ENCODE measurements at places on chromosomes 2 and 18.
A peak's percentile ranks its signal among the peaks of the same experiment; 100 is the strongest.

DNA sequence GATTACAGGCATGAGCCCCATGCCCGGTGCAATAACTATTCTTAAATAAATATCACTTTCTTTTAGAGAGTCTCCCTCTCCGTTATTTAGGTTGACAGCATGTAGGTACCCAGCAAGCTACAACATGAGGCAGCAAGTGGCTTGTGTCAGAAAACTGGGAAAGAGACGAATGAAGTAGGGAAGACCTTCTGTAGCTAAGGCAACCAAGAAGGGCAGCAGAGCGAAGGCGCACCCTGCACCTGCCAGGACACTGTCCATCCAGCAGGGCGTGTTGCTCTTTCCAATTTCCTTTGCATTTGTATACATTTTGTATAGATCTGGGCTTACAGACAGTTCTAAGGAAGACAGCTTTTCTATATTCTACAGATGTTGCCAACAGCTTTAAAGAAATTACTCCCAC, 48.1 kb downstream of the FAM228A start:
- no peak for DNase-seq

GRCh38 chr2:168044579-168044978, 202.8 kb downstream of the STK39 start:
- DNase-seq: no peak

DNA sequence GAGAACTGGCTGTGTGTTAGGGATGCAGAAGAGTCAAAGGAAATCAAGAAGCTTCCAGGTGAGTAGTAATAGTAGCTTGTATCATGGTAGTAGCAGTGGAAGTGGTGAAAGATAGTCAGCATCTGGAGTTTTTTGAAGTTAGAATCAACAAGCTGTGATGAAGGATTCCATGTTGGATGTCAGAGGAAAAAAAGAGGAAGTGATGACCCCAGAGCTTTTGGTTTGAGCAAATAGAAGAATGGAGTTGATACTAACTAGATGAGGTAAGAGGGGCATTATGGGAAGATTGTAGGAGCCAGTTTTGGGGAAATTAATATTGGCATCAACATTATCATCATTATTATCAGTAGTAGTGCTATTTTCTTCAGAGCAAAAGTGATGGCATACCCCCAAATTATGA, 542.2 kb downstream of the XIRP2 start:
- DNase-seq: no peak

DNA sequence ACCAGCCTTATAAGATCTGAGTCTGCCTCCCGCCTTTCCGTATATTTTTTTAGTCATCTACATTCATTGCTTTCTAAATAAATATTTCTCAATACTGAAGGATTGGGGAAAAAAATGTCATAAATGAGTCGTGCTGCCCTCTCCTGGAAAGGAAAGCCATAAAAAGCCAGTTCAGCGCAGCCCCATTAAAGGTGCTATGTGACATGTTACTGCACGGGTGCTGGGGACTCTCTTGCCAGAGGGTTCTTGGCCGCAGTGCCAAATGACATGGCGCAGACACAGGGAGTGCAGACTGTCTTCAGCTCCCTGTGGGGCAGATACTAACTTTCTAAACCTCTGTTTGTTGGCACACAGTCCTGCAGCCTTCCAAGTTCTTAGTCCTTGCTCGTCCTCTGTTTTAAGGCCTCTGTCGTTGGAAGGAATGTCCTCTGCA, 53.7 kb upstream of the MAP3K20 start:
- DNase-seq: peak; percentile 46

GRCh38 chr18:74951165-74951760, 257.7 kb downstream of the PTGR3 start:
- peak; percentile 62 for DNase-seq

- no peak for DNase-seq
Measured at GRCh38 chr18:52504589-52504988, 164.6 kb downstream of the DCC start.

DNA sequence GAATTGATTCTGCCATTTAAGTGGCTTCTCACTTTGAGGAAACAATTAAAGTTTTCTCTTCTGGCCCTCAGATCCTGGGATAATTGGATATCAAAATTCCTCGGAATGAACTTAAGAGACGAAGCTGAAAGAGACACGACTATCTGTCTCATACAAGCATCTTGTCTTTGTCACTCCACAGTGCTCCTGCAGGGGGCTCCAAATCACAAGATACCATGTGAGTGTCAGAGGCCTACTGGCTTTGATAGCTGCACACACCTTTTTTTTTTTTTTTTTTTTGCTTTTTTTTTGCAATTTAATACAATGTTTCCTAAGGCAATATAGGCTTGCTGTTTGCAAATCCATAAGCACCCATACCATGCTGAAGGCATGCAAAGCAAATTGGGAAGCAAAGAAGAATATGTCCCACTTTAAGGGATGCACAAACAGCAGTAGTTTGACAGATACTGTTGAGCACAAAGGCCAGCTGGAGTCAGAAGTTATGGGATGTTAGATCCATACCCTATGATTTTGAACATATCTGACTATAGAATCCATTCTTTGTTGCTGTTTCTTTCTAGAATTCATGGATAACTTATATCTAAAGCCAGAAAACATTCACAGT, 109.0 kb upstream of the CBLN2 start:
- DNase-seq: peak; percentile 3

GRCh38 chr2:5696945-5697521, 4.8 kb downstream of the SOX11 start:
- DNase-seq: peak; percentile 67

DNA sequence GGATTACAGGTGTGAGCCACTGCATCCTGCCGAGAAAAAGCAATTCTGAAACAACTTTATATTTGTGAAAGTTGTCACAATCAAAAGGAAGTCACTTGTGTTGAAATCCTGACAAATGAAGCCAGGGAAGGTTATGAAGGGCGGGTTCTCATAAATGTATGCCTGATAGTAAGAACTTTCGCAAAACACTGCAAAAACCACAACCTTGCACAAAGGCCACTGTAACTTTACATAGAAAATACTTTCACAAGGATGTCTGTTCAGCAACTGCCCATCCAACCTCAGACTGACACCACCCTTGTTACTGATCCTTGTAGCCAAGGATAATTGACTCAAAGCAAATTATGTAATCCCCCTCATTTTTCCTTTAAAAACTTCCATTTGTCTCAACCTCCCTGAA, 90.6 kb downstream of the SLC4A3 start:
- DNase-seq: no peak

- DNase-seq: peak; percentile 76
Measured at GRCh38 chr18:36354989-36355388, 57.5 kb downstream of the FHOD3 start.

DNA sequence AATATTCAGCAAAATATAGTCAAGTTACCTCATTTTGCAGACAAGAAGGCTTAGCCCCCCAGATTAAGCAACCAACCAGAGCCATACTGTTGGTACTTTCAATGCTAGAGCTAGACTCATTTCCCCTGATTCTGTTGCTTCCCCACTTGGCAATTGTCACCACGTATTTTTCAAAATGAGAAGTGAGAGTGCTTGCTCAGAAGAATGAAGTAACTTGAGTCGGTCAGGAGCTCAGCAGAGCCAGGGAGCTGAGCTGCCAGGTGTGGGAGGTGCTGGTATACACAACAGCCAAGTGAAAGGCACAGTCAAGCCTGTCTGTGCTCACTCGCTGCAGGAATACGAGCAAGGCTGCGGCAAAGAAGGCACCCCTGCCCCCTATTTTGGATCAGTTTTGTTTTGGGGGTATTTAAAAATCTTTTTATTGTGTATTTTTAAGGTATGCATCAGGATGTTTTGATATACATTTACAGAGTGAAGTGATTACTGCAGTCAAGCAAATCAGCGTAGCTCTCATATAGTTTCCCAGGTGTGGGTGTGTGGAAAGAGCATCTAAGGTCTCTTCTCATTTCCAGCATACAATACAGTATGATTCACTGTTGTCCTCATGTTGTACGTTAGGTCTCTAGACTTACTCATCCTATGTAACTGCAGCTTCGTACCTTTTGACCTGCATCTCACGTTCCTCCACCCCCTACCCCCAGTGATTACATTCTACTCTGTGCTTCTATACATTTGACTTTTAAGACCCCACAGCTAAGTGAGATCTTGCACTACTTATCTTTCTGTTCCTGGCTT, 62.4 kb downstream of the MRPS9 start:
- no peak for DNase-seq

GRCh38 chr18:54415086-54415485, 57.4 kb downstream of the C18orf54 start:
- no peak for DNase-seq

DNA sequence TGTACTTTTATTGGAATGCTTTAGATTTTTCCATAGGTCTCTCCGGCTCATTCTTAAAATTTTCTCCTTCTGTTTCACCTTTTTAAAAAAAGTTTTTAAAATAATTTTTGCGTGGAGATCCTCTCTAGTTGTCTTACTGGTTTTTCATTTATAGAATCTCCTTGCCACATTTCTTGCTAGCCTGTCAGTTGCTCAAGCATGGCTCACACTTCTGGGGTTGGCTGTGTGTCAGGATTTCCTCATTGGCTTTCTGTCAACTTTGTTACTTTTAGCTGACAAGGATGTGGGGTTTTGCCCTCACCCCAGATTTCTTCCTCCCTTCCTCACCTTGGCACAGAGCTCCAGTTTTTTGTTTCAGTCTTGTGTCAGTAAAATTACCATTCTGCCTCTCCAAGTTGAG, 124.6 kb downstream of the ZNF407 start:
- DNase-seq: peak; percentile 60

- no peak for DNase-seq
Measured at GRCh38 chr18:36130883-36131653, 1.4 kb downstream of the ELP2 start.

- no peak for DNase-seq
Measured at GRCh38 chr2:28623582-28624405, 127.8 kb upstream of the PPP1CB start.

- peak; percentile 70 for DNase-seq
Measured at GRCh38 chr2:65186872-65187851, 40.5 kb upstream of the ACTR2 start.

GRCh38 chr2:168624028-168624427, 168.0 kb downstream of the CERS6 start:
- DNase-seq: no peak

DNA sequence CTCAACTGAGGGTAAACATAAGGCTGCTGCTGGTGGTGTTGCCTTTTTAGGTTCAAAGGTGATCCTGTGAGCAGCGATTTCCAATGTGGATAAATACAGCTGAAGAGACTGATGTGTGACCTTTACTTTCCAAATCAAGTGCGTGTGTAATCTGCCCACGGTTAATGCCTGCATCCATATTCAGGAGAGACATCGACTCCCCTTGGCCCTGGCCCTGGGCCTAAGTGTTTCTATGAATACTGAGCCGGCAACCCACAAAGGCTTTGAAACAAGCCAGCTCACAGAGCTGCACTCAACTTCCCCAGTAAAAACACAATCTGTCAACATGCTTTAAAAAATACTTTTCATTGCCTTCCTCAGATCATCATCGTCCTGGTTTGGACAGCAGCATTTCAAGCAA, 1026.6 kb downstream of the TMEM182 start:
- no peak for DNase-seq

GRCh38 chr18:45456090-45457021, 158.9 kb upstream of the SLC14A2 start:
- DNase-seq: no peak

- peak; percentile 9 for DNase-seq
Measured at GRCh38 chr2:169091761-169092519, 22.6 kb downstream of the DHRS9 start.

DNA sequence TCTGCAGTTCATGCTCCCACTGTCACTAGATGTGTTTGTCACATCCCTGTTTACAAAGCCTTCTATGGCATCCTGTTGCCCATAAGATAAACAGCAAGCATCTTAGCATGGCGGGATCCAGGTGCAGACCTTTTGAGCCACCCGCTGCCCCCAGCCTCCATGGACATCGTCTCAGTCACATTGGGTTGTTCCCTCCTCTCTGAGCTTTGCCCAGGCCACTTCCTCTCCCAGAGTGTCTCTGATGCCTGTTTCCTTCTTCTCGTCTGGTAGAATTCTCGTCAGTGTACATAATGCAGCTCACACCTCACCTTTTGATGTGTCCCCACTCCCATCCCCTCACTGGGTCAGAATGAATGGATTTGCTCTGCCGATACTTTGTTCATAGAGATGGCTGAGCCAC, 239.0 kb upstream of the APCDD1 start:
- no peak for DNase-seq

DNA sequence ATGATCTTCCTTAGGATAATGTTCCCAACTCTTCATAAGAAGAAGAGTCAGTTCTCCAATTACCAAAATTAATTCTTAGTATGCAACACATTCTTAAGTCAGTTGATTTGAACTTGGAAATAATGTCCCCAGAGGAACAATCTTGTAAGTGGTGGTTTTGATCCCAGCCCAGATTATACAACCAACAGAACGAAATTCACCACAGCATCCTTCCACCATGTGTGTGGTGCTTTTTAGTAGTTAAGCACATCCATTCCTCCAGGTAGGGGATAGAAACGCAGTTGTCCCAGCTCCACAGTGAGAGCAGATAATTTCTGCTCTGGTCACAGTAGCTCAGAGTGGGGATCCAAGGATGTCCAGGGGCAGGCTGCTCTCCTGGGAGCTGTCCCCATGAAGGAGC, 161.7 kb upstream of the SLC39A10 start:
- no peak for DNase-seq

All from fibroblast of skin of right quadriceps (primary cell).